ENCODE measurements at places on chromosomes 1 and 21.

GRCh38 chr1:202333861-202334260 is 7.9 kb downstream of the UBE2T start:
- DNase-seq, result no peak

- DNase-seq, result peak; percentile 69
Measured at GRCh38 chr1:239814306-239814881, 277.3 kb upstream of the FMN2 start.

- DNase-seq, result peak; percentile 19
Measured at GRCh38 chr1:85087659-85088407, 39.5 kb upstream of the MCOLN3 start.

- no peak for DNase-seq
Measured at GRCh38 chr1:244647819-244648218, 5.1 kb upstream of the DESI2 start.

DNA sequence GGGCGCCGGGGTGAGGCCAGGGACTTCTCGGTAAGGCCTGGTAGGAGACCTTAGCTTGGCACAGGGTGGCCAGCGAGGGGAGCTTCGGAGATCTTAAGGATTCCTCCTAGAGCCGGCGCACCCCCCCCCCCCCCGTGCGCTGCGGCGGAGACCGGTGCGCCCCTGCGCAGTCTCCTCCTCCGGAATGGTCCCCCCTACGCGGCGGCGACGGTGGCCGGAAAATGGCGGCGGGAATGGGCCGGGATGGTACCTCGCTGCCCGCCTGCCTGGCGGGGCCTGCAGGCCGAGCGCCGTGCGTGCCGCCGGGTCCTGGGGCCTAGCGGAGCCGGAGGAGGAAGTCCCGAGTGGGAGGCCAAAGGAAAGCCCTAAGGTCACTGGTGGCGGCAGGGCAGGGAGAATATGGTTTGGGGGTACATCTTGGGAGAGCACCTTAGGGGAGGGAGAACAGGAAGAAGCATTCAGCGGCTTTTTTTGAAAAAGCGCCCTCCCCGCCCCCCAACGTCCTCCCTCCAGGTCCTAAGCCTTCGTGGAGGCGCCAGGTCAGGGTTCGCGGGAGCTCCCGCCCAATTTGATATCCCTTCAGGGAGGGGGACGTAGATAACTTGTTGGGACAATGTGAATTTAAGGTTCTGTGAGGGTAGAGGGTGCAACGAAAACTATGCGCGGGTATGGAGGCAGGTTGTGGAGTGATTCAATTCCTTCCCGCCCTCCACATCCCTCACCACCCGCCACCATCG is 429 bp downstream of the SRRM1 start:
- no peak for DNase-seq

- DNase-seq, result no peak
Measured at GRCh38 chr1:7406641-7407543, 364.2 kb upstream of the VAMP3 start.
